ENCODE measurements at places on chromosomes 16 and 17. TPM values are rescaled to one million over a fixed set of nuclear protein-coding genes. Genes with fewer than 3 reads are reported as not detected.

- H3K4me3 ChIP-seq, result no peak overlapping the region
- DNase-seq, result no peak
- H3K27me3 ChIP-seq, result peaks cover 22% of the 10 kb centered on the region
- no peak overlapping the region for H3K27ac ChIP-seq
- no peaks in the 10 kb centered on the region for H3K36me3 ChIP-seq
- peaks cover 24% of the 10 kb centered on the region for H3K4me1 ChIP-seq
These were observed 2.4 kb downstream of the HLF start for GRCh38 chr17:55266958-55267688.

- no peaks in the 10 kb centered on the region for H3K27me3 ChIP-seq
- DNase-seq, result no peak
- H3K4me1 ChIP-seq, result peaks cover 42% of the 10 kb centered on the region
- H3K4me3 ChIP-seq, result no peak overlapping the region
- no peaks in the 10 kb centered on the region for H3K36me3 ChIP-seq
These were observed 14.1 kb downstream of the FLYWCH2 start for GRCh38 chr16:2897110-2897509.

GRCh38 chr17:6749519-6749918 lies 6.3 kb upstream of the XAF1 start:
- no peak overlapping the region for H3K4me3 ChIP-seq
- H3K27ac ChIP-seq, result no peak overlapping the region
- no peak for DNase-seq
- H3K27me3 ChIP-seq, result no peaks in the 10 kb centered on the region

ZMYND15 gene
- total RNA-seq, result not detected

DNA sequence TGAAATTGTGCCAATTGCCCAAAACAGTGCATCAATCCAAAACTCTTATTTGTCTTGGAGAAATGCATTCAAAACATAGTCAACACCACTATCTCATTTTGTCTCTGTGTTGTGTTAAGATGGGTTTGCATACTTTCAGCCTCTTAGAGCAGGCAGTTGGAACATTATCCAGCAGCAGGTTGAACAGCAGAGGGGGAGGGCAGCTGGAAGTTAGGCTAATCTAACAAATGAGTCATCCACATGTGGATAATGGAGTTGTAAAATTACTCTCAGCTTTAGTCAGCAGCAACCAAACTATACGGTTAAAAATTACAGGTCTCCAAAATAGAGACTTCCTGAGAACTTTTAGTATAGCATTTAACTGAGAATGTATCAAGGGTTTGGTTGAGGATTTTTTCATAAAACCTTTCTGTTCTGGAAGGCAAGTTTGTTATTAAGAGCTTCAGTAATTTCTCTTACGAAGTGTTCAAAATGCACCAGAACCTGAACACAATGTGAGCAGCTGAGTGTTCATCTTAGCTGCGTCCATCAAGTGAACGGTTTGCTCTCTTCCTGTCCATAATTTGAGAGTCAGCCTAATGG lies 46.3 kb downstream of the PRKCA start:
- peak overlapping the region; percentile 91 for H3K27ac ChIP-seq
- H3K4me3 ChIP-seq, result no peak overlapping the region
- H3K27me3 ChIP-seq, result no peaks in the 10 kb centered on the region
- DNase-seq, result peak; percentile 88

- DNase-seq, result no peak
- peaks cover 15% of the 10 kb centered on the region for H3K27me3 ChIP-seq
- H3K4me3 ChIP-seq, result no peak overlapping the region
- no peaks in the 10 kb centered on the region for H3K4me1 ChIP-seq
- no peaks in the 10 kb centered on the region for H3K36me3 ChIP-seq
These were observed 35.7 kb downstream of the IKZF3 start for GRCh38 chr17:39828443-39828842.

All from K562 (cell line).